ENCODE measurements at places on chromosomes 3 and 15.

DNA sequence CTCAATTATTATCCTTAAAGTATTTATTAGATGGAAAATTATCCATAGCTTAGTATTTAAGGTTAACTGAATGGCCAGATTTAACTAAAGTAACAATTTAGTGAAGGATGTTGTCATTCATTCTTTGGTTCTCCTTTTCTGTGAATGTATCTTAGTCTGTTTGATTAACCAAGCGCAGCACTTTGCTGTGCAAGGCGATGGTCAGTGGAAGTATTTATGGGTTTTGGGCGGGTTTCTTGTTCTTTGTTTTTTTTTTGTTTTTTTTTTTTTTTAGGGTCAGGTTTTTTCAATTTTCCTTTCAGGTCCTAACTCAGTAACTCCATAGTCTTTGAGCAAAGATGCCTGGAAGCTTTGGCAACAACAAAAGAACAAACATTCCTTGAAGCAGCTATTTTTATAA is 328.8 kb downstream of the PTPRG start:
- no peak for DNase-seq

GRCh38 chr3:38169027-38169317 is 3.6 kb downstream of the OXSR1 start:
- peak; percentile 39 for DNase-seq

DNA sequence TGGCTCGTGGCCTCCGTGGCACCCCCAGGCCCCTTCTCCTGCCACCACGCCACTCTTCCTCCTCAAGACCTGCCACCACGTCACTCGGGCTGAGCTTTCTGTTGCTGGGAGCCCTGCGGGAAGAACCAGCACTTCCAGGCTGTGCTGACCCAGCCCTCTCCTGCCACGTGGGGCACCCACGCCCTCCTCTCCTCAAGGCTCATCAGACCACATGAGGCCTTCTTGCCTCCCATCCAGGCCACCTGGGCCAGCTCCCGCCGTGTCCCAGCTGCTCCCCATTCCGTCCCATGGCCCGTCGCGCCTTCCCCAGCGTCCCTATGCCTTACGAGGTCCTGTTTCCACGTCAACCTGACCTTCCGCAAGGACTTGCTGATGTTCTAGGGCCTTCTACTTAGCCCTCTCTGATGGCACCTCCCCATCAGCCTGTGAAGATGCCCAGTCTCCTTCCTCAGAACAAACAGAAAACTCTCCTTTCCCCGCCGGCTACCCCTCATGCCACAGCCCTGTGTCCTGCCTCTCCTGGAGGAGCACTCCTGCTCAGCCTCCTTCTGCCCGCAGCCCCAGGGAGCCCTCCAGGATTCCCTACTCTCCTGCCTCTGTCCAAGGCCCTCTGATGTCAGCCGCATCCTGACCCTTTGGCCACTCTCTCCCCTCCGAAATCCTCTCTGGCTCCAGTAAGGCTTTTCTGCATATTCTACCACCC is 71.1 kb upstream of the BLM start:
- no peak for DNase-seq

GRCh38 chr3:139286825-139287224 is 57.0 kb upstream of the MRPS22 start:
- DNase-seq, result no peak

- DNase-seq, result no peak
Measured at GRCh38 chr3:183912895-183913579, 28.4 kb upstream of the PARL start.

GRCh38 chr3:385151-385550 is 188.6 kb downstream of the CHL1 start:
- DNase-seq, result peak; percentile 90

- peak; percentile 14 for DNase-seq
Measured at GRCh38 chr15:87877114-87877810, 379.3 kb downstream of the NTRK3 start.

- no peak for DNase-seq
Measured at GRCh38 chr3:15800327-15800726, 2.5 kb upstream of the ANKRD28 start.

DNA sequence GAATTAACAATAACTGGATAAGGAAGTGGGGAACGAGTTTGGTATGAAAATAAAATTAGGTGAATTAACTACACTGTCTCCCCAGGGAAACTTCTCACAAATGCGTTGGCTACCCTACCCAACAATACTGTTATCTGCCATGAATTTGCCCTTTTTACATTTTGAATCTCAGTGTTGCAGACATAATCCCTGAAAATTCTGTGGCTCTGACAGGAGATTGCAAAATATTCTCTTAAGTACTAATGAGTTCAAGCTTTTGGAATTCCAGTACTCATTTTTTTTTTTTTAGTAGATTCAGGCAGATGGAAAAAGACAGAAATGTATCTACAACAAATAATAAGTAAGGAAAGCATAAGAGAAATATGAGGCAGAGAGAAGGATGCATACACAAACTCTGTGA is 332.6 kb downstream of the LSAMP start:
- no peak for DNase-seq

DNA sequence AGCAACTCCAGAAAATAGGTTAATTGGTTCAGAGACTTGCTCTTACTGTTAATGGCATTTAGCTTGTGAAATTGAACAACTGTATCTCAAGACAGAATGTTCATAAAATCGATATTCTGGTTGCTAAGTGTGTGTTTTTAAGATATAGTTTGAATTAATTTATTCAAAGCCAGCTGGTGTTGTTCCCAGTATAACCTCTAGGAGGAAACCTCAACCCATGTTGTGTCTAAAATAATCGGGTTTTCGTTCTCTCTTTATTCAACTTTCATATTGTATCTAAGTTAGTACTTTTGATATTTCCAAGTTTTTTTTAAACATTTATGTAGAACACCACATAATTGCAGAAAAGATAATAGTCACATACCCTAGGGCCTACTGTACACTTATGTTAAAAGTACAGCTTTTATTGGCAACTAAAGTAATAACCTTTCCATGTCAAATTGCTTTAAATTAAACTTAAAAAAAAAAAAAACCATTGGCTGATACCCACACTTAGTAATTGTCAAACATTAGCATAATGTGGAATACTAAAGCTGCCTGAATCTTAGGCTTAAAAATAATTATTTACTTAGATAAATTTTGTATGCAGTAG is 90.9 kb downstream of the SAMMSON start:
- DNase-seq, result peak; percentile 14

DNA sequence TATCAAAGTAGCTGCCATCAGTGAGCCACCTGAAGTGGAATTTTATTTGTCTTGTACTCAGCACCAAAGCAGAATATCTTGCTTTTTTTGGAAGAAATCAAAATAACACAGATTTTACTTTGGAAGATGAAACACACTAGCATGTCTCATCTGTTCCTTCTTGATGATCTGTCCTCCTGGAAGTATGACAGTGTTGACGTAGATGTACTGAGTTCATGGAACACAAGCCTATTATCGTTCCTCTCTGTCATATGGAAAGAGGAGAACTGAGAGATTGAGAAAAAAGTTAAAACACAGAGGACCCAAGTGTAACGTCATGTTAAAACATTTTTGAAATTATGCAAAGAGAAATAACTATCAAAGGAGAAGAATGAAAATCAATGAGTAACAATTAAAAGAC is 340.2 kb downstream of the ROBO2 start:
- no peak for DNase-seq

Data from kidney tubule cell (primary cell).